WTC11 (cell line): ENCODE measurements at places on chromosomes 3 and 15. TPM values are rescaled to one million over a fixed set of nuclear protein-coding genes. Genes with fewer than 3 reads are reported as not detected.

CAPN7 gene
- 16.8 to 20.3 TPM (median 17.9 TPM) in 3 replicates for total RNA-seq

GRCh38 chr3:10554746-10555145 lies 49.4 kb upstream of the ATP2B2 start:
- DNase-seq, result no peak

GRCh38 chr3:135556174-135556573 lies 409.4 kb upstream of the PPP2R3A start:
- DNase-seq, result no peak

DNA sequence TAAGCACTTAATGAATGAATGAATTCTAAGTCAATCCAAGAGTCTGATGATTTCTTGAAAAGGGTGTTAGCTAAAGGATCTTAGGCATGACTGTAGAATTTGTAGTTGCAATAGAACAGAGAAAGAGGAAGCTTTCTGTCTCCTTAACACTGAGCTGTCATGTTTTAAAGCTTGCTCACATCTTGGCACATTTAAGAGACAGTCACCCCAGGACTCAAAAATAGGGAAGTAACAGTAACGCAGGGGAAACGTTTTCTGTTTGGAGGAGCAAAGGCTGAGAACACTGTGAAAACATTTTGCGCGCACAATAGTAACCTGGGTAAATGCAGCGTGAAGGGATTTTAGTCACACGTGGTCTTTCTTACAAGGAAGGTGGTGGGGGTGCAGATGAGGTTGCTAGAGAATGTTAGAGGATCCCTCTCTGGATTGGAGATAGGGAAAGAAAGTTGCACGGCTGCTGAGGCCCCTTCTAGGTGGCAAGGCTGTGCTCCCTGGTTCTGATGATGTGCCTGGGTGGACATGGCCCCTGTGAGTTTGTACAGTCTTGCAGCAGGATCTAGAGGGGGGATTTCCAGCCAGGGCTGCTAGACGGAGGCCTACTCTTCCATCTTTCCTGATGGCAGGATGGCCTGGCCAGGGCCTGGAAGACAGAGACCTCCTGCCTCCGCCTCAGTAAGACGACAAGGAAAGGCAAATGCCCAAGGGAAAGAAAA lies 12.0 kb downstream of the STARD5 start:
- no peak for DNase-seq

PPP1R14D gene
- total RNA-seq, result 0.25 TPM in 1 of 3 replicates, not detected in the others
